ENCODE measurements at places on chromosomes 3 and 15. TPM values are rescaled to one million over a fixed set of nuclear protein-coding genes. Genes with fewer than 3 reads are reported as not detected.

DNA sequence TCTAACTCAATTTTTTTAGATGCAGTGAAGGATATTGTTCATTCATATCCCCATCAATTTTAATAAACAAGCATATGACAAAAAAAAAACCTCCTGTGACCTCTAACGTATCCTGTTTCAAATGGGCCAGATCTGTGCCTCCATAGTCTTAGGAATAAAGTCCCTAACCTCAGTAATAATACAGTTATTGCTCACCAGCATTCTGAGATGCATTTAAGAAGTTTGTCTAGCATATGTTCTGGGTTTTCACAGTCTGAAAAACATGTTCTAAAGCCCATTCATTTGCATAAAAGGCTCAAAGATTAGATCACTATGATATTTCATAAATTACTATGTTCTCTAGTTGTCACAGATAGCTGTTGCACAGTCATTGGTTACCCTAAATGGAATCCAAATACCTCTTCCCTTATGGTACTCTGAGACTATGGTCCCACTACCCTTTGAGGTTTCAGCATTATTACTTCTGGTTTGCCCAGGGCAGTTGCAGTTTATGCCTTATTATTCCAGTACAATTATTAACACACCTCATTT lies 190.1 kb downstream of the ZIC4 start:
- DNase-seq, result no peak

- DNase-seq, result no peak
Observed at GRCh38 chr3:97830638-97831037, 8.8 kb downstream of the CRYBG3 start.

The TNFSF10 gene
- 73.8 TPM for total RNA-seq

DNA sequence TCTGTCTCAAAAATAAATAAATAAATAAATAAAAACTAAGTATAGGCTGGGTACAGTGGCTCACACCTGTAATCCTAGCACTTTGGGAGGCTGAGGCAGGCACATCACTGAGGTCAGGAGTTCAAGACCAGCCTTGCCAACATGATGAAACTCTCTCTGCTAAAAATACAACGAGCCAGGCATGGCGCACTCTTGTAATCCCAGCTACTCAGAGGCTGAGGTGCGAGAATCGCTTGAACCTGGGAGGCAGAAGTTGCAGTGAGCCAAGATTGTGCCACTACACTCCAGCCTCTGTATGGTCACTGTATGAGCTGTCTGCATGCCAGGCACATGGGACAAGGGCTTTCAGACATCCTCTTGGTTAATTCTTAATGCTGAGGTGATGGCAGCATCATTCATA lies 28.7 kb downstream of the TIPIN start:
- DNase-seq, result no peak

DNA sequence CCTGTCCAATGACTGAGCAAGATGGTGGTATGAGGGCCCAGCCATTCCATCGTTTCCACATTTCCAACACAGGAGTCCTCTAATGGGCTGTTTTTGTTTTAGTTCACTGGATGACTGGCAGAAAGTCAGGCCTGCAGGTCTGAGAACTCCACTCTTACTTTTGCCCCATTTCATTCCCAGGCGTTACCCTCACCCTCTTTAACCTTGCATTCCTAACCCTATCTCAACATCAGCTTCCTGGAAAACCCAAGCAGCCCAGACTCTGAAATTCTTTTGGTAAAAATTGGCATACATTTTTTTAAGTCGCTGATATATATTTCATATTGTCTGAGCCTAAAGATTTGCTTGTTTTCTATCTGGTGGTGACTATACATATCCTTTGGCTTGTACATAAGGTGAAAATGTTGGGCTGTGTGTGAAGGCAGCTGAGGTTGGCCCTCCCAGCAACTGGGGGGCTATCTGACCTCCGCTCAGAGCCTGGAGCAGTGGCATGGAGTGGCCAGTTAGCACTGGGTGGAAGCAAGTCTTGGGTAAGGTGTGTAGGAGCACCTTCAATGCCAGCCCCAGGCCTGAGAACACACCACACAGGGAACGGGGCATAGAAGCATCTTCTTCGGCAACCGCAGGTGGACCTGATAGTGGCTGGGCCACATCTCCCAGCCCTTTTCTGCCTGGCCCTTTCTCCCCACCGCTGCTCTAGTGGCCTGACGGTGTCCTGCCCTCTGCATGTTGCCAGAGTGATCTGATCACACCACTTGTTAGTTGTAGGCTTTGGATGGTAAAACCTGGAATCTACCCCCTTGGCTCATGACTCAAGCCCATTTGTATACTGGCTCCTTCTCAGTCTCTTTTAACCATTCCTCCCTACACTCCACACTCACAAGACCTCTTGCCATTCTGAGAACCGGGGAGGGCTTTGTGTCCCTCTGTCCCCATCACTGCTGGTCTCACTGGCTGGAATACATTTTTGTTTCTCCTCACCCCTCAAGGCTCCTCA lies 50.0 kb downstream of the AMOTL2 start:
- DNase-seq, result no peak

DNA sequence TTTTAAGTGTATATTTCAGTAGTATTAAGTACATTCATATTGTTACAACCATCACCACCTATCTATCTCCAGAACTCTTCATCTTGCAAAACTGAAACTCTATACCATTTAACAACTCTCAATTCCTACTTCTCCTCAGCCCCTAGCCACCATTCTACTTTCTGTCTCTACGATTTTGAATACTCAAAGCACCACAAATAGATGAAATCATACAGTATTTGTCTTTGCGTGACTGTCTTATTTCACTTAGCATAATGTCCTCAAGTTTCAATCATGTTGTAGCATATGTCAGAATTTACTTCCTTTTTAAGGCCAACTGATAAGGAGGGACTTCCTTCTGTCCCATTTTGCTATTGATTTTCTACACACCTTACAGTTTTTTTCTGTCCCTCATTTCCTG lies 593.3 kb downstream of the FHIT start:
- no peak for DNase-seq

The ILDR1 gene
- 13.8 TPM for total RNA-seq

DNA sequence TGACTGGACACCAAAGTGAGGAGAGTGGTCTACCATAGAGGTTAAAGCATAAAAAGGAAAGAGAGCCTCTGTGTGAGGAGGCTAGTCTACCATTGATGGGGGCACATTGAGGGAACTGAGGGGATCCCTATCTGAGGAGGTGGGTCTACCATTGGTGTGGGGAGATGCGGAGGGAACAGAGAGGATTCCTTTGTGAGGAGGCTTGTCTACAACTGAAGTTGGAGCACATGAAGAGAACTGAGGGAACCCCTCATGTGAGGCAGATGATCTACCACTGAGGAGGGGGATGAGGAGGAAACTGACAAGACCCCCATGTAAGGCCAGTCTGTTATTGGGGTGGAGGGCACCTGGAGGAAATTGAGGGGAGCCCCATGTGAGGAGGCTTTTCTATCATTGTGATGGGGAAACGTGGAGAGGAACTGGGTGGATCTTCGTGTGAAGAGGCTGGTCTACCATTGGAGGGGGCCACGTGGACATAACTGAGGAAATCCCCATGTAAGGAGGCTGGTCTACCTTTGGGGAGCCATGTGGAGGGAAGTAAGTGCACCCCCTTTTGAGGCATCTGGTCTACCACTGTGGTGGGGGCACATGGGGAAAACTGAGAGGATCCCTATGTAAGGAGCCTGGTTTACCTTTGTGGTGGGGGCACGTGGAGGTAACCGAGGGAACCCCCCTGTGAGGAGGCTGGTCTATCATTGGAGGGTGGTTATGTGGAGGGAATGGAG lies 160.1 kb downstream of the FBLN2 start:
- no peak for DNase-seq

DNA sequence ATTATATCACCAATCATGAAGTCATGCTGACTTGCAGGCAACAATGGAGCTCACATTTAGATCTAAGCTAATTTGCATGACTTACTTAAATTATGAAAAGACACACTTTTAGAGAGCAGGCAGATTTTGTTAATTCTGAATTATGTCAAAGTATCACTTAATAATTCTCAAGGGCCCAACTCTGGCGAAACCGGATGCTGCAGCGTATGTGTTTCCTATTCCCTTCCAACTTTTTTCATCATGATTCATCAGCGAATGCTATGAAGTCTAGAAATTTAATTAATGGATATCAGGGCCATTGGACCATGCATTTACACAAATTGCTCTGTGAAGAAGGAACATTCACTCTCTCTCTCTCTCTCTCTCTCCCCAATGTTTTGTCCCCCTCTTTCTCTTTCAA lies 63.5 kb upstream of the GOLGA8A start:
- DNase-seq, result no peak

GRCh38 chr3:186825872-186826409 lies 16.6 kb upstream of the ADIPOQ start:
- no peak for DNase-seq

The NPAP1 gene
- total RNA-seq, result 0.16 TPM

- no peak for DNase-seq
Observed at GRCh38 chr3:52086976-52087663, 30.7 kb upstream of the DUSP7 start.

GRCh38 chr3:10284496-10284895 lies 8.3 kb downstream of the GHRL start:
- no peak for DNase-seq

DNA sequence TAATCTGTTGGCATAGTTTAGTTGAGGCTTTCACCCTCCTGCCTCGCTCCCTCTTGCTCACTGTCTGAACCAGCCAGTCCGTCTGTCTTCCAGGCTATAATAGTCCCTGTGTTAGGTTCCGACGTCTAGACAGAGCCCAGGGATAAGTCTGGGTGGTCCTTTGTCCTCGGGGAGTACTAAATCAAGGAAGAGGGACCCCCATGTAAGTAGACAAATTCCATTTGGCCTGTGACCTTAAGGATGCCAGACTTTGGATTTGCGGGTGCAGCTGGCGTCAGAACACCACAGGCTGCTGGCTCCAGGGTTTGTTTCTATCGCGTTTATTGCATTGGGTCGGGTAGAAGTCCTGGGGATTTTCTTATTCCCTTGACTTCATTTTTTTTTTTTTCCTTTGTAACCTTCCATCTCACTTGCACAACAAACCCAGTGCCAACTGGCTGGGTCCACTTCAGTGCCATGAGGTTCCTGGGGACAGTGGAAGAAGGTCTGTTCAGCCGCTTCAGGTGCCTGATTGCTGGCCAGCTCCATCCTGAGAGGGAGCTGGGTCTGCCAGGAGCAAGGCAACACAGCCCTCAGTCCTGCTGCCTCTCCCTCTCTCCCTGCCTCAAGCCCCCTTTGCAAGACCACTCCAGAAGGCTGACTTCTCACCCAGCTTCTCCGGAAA lies 95.4 kb upstream of the KLHL25 start:
- DNase-seq, result no peak

Data from transverse colon (tissue), 4 donors.